ENCODE measurements at places on chromosomes 1 and 21. TPM values are rescaled to one million over a fixed set of nuclear protein-coding genes. Genes with fewer than 3 reads are reported as not detected.

DNA sequence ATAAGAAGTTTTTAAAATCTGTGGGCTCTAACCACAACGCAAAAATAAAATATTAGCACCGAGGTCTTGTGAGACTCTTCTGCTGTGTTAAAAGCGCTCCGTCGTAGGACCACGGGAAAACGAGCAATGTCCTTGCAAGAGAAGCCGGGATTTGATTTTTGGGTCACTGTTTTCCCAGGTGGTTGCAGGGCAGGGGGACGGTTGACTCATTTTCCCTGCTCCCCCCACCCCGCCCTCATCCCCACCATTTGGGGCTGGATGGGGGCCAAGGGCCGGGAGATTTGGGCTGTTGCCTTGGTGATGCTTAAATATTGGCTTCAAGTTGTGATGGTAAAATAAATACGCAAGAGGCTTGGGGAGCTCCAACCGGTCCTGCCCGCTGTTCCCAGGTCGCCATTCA is 67.6 kb upstream of the SLC25A33 start:
- no peak for DNase-seq

GRCh38 chr21:37208056-37208721 is 58.9 kb downstream of the VPS26C start:
- no peak for DNase-seq

DNA sequence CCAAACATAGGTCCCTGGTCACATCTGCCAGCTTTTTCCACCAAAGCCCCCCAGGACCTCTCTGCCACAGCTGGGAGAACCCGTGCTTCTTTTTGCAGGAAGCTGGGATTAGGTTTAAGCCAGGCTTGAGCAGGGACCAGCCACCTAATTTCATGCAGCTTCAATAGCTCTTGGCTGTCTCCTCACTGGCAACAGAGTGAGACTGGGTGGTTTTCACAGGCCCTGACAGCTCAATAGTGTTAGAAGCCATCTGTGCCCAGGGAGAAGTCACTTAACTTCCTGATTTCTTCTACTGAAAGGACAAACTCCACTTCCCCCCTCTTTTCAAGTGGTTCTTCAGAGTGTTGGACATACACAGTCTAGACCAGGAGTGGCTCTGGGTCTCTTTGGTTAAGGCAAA is 20.4 kb upstream of the SRSF4 start:
- no peak for DNase-seq

DNA sequence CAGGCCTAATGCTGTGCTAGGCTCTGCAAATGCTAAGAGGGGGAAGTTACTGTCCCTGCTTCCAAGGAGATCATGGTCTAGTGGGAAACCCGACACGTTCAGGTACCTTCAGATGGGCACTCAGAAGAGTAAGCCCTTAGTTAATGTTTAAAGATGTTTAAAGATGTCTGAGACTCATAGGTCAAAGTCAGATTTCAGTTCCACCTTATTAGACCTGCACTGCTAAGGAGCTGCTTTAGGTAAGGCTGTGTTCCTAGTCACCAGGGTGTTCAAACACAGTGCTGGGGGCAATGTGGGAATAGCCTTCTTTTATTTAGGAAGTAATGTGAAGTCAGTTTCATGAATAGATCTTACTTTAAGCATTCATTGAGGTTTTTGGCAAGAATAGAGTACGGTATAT is 3.8 kb upstream of the RUSC1 start:
- DNase-seq: no peak

DNA sequence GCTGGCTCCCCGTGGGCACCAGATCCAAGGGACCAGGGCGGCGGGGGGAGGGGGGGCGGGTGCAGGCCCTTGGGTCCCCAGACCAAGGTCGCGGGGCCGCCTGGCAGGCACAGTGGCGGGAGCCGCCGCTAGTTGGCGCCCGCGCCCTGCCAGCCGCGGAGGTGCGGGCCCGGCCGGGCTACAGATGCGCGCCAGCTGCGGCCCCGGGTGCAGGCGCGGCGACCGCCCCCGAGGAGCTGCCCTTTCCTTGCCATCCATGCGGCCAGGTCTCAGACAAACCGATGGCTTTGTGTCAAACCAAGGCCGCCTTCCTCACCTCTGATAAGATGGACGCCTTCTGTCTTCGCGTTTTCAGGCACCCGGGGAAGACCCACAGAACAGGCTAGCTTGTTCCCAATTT is 2.2 kb upstream of the RUNX3 start:
- no peak for DNase-seq

RORC gene
- total RNA-seq: not detected

DNA sequence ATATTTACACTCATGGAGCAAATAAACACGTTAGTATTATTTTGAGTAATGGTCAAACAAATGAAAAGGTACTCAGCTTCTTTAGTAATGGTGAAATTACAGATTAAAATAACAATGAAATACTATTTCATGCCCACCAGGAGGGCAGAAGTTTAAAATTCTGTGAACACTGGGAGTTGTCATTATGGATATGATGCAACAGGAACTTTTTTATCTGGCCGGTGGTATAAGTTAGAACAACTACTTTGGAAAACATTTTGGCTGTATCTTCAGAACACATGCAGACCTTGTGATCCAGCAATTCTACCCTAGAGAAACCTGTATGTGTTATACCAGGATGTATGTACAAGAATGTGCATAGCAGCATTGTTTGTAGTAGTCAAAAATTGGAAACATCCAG is 23.2 kb upstream of the PPP1R8 start:
- no peak for DNase-seq
